SK-N-DZ (cell line): ENCODE measurements at places on chromosomes 7 and 10.

DNA sequence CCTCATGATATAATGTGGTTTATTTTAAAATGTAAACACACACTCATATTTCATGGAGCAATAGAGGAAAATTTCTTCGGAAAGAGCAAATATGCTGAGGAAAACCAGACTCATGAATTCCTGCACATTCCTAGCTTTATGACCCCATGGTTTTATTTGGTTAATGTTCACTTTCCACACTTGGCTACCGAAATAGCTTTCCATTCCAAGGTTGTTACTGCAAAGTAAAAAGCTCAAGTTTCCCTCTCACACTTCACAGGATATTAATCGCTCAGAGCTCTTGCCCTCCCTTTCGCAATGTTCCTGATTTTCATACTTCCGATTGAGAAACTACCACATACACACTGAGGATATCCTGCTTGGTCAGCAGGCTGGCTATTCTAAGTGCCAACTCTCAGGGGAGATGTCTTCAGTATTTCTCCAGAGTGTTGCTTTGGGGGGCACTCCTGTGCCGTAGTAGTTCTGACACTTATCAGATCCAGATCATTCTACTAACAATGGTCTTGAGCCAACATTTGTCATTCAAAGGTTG lies 77.5 kb upstream of the STEAP1B start:
- no peak for DNase-seq

GRCh38 chr7:85021101-85021704 lies 165.7 kb downstream of the SEMA3D start:
- DNase-seq, result no peak

DNA sequence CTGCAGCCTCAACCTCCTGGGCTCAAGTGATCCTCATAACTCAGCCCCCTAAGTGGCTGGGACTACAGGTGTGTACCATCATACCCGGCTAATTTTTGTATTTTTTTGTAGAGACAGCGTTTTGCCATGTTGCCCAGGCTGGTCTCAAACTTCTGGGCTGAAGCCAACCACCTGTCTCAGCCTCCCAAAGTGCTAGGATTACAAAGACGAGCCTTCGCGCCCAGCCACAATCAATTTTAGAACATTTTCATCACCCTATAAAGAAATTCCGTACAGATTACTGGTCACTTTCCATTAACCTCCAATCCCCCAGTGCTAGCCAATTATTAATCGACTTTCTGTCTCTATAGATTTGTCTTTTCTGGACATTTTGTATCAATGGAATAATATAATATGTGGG lies 32.3 kb upstream of the PALS2 start:
- no peak for DNase-seq

DNA sequence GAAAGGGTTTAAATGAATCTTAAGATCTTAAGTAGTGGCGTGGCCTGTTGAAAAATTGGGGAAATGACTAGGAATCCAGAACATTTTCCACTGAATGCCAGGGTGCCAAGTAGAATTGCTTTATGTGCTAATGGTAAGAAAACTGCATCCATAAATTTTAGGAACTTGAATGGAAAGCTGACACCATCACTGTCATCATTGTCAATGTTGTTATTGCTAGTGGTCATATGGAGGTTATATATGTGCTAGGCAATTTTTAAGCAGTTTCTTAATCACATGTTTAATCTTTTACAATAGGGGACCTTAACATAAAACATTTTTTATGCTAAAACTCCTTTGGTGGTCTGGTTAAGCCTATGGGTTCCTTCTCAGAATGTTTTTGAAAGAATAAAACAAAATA lies 13.1 kb downstream of the MARCHF5 start:
- no peak for DNase-seq

GRCh38 chr7:121689749-121690148 lies 183.2 kb upstream of the PTPRZ1 start:
- no peak for DNase-seq

- peak; percentile 57 for DNase-seq
Measured at GRCh38 chr10:43137717-43138020, 576 bp upstream of the CSGALNACT2 start.

DNA sequence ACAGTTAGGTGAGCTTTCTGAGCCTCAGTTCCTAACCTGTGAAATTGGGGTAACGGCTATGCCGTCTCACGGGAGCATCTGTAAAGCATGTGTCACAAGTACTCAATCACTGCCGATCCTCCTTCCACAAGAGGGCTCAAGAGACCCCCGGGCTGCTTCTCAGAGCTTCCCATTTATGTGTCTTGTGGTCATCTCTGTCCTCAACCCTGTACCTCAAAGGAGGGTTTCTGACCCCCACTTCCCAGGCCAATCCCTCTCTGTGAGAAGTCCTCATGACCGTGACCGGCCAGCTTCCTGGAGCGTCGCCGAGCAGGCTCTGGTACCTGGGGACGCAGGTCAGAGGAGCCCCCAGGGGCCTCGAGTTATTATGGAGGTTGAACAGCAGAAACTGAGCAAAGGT lies 510 bp upstream of the TRPV5 start:
- DNase-seq, result no peak

DNA sequence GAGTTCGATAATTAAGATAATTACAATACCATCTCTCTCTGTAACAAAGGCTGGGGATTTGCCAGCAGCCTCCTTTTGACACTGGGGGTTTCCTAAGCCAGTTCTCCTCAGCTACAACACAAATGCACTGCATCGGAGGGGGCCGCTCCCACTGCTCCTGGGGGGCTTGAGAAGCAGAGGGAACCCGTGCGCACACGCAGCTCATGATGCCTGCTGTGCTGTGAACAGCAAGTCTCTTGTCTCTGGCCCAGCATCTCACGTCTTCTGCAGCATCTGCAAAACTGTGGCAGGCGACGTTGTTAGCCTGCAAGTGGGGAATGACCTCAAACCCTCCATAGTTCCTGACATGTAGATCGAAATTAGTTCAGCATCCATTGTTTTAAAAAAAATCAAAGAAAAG lies 5.5 kb downstream of the VIPR2 start:
- no peak for DNase-seq

GRCh38 chr7:5780801-5781496 lies 514 bp downstream of the RNF216 start:
- peak; percentile 18 for DNase-seq

- DNase-seq, result no peak
Measured at GRCh38 chr10:77186936-77187335, 450.7 kb downstream of the KCNMA1 start.
